IPS-NIHi11 (cell line): ENCODE measurements at places on chromosomes 12 and 14.

DNA sequence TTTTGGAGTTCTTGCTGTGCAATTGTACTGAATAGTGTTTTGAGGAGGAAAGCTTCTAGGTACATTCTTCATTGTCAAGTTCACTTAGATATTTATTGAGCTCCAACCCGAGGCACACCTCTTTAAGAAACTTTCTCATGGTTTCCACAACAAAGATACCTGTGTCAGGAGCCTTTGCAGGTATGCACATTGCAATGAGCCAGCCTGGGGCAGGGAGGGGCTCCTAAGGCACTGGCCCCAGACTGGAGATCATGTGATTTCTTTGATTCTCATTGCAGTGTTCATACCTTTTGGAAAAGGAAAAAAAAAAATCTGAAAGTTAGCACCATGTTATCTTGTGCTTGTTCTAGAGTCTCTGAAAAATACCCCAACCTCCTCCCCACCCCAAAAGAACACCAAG is 80.3 kb downstream of the PRMT8 start:
- DNase-seq, result no peak

GRCh38 chr12:73514672-73515071 is 1023.0 kb upstream of the ATXN7L3B start:
- DNase-seq, result peak; percentile 25

DNA sequence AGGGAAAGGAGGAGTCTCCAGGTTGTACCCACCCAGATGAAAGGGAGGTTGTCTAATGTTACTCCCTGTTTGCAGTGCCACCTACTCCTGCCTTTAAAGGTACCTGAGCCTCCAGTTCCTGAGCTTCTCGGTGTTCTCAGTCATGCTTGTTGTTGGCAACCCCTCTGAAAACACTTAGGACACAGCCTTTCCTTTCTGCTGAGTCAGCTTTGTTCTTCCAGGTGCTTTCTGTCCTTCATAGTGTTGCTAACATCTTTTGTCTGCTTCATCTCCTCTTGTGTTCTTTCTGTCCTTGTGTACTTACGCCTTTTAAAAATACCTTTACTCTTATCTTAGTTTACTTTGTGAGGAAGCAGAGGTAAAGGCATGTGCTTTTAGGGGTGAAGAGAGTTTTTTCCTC is 97.0 kb upstream of the NEDD1 start:
- DNase-seq, result no peak

GRCh38 chr14:102320033-102320660 is 601 bp downstream of the ZNF839 start:
- peak; percentile 35 for DNase-seq

DNA sequence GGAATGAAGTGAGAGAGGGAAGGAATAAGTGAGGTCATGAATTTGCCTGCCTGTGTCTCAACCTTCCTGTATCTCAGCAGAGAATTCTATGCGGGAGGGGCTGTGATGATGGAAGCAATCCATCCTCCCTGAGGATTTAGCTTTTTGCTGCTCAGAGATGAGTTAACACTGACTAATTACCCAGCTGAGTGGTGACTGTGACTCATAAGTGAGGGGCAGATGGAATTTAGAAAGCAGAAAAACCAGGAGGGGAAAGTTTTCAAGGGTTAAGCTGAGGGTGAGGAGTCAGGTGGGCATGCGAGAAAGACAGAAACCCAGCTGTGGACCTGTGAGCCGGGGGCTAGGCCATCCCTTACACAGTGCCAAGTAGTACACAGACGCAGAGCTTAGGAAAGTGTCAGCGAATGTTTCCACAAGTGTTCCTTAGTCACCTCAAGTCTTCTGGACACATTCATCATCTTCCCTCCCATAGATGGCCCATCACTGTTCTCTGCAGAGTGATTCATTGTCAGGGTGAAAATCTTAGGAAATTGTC is 277.9 kb downstream of the IPO8 start:
- DNase-seq, result no peak

DNA sequence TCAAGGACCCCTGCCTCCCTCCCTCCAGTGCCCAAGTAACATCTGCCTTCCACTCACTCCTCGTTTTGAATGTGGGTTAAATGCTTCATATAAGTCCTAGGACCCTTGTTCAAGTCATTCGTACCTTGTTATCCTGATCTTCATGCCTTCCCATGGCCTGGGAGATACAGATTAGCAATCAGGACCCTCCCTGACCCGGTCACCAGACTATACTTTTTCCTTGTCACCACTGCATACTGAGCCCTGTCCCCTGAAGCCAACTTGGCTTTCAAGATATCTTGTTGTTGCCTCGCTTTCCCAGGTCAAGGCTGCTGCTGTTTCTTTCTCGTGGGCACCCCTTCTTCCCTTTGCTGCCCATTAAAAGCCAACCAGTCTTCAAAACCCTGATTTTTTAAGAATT is 208.5 kb downstream of the ANO2 start:
- no peak for DNase-seq

DNA sequence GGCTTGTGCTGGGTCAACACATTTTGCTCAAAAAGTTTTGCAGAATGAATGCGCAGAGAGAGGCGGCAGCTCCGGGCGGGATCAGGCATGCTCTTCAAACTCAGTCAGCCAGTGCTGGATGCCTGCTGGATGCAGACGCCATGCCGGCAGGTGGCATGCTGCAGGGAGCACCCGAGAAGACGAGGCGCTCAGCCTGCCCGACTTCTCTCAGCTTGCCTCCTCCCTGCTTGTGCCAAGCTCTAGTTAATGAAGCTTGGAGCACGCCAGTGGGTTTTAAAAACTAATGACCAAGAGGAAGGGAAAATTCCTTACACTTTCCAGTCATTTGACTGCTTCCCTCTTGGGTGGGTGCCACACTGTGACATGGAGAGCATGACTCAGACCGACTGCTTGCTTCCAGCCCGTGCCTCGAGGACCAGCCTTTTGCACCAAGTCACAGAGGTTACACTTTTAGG is 39.8 kb downstream of the SLC24A4 start:
- DNase-seq, result peak; percentile 49

DNA sequence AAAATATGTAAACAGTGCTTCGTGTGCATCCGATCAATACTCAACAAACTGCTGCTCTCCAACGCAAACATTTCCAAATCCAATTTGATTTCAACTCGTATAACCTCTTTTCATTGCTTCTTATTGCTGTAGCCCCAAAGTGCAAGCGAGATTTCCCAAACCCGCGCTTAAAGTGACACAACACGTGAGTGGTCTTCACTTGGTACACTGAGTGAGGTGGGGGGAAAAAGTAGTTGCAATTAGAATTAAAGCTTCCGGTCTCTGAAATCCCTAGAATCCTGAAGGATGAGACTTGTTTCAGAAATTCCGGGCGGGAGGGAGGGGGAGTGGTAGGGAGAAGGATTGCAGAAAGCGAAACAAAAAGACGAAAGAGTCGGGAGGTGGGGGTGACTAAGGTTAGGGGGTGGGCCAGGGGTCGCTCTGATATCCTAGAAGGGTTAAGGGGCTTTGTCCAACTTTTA is 387.5 kb downstream of the BCAT1 start:
- peak; percentile 39 for DNase-seq

- peak; percentile 24 for DNase-seq
Observed at GRCh38 chr14:55749201-55749812, 169.3 kb downstream of the KTN1 start.
